ENCODE measurements at places on chromosomes 1 and 21.

DNA sequence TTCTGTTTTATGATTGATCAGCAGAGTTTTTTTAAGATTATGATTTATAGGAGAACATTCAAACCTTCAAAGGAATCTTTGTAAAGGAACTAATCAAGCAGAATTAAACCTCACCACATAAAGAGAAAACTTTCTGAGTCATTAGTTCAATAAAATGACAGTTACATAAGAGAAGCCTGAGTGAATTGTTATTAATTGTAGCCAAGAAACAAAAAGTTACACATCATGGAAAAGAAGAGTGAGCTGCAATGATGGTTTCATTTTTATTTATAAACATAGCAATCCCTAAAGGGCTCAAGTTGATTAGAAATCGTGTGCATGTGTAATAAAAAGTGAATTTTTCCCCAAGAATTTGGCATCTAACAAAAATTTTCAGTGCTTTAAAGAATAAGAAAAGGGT, 731.4 kb downstream of the LTN1 start:
- no peak for DNase-seq

DNA sequence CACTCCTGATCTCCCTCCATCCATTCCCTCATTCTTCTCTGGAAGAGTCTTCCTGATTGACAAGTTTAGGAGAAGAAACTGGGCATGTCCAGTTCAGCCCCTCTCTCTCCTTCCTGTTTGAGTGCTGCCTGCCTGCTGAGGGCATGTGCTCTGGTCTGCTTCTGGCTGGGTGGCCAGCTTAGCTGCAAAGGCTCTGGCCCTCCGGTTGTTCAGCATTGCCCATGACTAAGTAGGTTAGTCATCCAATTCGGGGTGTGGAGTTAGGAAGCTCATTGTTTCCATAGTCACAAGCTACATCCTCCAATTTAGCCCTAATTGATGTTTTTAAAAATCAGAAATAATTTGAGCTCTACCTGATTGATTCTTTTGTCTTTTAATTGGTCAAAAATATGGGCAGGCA, 25.6 kb upstream of the PLA2G2E start:
- DNase-seq, result peak; percentile 31

GRCh38 chr1:84352298-84353106, 45.8 kb upstream of the DNASE2B start:
- no peak for DNase-seq

DNA sequence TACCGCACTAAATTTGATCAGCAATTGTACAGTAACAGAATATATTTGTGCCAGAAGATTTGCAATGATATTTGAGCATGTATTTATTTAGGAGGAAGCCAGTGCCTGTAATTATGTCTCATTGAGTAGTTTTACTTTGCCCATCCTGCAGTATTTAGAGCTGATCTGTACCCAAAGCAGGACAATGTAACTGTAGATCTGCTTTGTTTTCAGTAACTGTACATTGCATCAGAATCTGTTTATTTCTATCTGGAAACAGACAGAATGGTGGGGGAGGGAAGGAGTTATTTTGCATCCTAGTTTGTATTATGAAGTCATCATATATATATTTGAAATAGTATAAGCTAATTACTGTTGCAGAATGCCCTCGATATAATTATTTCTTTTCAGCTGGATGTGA, 36.2 kb upstream of the LRRC8C start:
- no peak for DNase-seq

GRCh38 chr1:164932580-164932979, 373.6 kb downstream of the PBX1 start:
- no peak for DNase-seq

DNA sequence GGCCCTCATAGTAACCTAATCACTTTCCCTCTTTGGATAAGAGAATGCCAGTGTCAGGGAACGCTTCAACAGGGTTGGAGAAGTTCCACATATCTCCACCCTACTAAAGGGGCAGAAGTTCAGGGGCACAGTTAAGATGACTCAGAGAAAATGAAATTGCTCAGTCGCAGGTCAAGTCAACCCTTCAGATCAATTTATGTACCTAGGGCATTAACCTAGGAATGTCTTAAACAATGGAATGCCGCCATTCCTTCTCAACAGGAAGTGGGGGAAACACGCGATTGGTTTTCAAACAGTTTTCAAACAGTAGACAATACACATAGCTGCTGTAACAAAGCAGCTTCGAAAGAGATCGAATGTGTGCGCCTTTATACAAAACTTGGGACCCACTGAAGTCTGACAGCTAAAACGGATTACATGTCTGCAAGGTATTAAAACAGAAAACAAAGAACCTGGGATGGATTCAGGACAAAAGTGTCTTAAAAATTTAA, 897 bp downstream of the SLC25A24 start:
- DNase-seq, result peak; percentile 58

DNA sequence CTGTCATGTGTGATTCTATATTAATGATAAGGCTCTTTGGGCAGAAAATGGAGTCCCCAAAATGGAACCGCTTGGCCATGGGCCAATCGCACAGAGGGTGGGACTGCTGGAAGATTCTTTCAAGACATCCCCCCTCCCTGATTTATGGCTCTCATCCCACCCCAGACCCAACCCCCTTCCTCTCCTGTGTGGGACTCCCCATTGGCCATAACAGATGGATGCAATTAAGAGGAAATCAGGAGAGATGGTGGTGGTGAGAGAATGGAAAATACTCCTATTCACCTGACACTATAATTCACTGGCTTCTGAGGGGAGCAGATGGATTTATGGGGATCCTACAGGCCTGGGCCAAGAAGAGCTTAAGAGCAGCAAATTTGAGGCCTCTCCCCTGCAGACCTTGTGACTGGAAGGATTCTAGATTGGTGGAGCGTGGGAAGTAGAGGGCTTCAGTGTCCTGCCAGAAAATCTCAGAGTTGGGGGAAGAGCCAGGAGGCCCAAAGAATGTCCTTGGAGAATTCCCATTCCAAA, 1.7 kb downstream of the IGFN1 start:
- DNase-seq, result no peak

DNA sequence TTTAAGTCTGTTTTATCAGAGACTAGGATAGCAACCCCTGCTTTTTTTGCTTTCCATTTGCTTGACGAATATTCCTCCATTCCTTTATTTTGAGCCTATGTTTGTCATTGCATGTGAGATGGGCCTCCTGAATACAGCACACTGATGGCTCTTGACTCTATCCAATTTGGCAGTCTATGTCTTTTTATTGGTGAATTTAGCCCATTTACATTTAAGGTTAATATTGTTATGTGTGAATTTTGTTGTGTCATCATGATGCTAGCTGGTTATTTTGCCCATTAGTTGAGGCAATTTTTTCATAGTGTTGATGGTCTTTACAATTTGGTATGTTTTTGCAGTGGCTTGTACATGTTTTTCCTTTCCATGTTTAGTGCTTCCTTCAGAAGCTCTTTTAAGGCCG, 50.7 kb upstream of the PDE4B start:
- DNase-seq, result no peak

DNA sequence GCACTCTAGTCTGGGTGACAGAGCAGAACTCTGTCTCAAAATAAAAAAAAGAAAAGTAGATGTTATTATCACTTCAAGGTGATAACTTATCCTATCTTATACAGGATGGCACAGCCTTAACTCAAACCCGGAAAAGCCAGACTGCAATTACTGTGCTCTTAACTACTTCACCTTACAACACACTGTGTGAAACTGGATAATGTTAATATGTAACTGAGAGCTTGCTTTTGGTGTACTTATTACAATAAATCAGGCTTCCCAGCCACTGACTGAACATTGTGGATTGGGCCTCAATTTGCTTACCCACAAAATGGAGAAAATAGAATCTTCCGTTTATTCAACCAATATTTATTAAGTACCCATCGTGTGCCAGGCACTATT, 1.4 kb downstream of the ORC1 start:
- DNase-seq, result no peak

- no peak for DNase-seq
Observed at GRCh38 chr1:15997076-15997585, 6.9 kb upstream of the SRARP start.

All from RCC 7860 (cell line).